NT2/D1 (cell line): ENCODE measurements at places on chromosomes 2 and 18.
A peak's percentile ranks its signal among the peaks of the same experiment; 100 is the strongest.

DNA sequence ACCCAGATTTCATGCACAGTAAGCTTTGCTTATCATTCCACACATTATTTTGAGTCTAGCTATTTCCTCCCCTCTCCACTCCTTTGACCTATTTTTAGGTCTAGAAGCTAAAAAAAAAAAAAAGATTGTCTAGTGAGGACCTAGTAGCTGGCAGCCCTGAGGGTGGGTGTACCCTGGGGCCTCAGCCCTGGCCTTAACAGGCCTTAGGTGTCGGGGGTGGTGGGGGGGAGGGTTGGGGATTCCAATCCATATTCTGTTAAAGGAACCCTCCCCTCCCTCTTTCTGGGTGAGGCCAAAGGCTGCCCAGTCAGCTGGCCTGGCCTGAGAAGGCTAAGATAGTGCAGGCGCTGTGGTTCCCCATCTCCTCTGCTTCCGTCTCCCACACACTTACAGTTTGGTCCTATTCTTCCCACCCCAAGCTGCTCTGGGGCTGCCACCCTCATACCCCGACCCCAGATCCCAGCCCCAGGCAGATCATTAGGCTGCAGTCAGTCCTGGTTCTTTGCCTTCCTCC is 65.5 kb upstream of the HK2 start:
- no peak for DNase-seq

- no peak for DNase-seq
These were observed 3.2 kb downstream of the DNAJB2 start for GRCh38 chr2:219282375-219282774.

DNA sequence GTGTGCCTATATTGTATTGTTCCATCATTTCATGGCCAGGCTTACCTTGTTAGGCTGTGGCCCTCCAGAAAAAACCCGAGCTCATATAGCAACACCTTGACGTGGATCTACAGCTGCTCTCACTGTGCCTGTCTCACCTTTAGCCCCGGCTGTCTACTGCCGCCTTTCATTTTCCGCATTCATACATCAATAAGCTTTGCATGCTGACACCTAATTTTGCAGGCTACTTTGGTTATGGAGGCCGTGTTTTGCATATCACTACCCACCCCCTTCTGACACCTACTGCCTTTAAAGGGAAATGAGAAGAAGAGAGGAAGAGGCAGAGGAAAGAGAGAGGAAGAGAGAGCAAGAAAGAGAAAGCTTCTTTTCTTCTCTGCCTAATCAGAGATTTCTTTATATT is 702.9 kb downstream of the BCL11A start:
- no peak for DNase-seq

DNA sequence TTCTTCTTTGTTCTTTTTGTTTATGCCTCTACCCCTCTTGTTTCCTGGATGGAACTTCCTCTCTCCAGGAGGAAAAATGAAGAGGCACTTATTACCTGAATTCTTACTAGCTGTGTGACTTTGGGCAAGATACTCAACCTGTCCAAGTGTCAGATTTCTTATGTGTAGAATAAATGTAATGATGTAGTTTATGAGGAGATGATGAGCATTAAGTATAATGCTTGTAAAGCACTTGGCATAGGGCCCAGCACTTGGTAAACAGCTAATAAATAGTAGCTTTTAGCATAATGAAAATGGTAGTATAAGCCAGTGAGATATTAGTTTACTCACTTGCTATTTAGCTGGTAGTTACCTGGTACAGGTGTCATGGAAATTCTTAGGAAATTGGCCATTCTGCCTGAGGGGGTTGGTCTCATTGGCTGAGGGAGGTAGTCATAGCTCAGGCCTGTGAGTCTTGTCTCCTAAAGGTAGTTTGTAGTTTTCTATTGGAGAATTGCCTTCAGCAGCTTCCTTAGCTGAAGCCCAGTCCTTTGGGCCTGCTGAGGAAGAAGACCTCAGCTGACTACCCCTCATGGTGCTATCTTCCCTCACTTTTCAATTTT is 133.4 kb upstream of the NABP1 start:
- no peak for DNase-seq

DNA sequence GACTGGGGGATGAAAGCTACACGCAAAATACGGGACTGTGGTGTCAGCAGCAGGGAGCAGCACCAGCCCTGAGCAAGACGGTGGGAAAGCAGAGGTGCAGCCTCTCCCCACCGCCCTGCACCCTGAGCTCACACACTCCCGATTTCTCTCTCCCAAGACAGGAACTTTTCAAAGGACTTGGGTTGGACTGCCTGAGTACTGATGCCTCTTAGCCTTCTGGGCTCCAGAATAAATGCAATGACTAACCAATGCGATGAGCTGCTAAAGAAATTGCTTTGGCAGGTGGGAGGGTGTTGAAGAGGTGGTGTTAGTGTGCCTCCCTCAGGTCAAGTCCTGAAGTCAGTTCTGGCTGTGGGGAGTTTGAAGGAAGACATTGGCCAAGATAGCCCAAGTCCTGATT is 9.6 kb downstream of the TRIM54 start:
- no peak for DNase-seq

DNA sequence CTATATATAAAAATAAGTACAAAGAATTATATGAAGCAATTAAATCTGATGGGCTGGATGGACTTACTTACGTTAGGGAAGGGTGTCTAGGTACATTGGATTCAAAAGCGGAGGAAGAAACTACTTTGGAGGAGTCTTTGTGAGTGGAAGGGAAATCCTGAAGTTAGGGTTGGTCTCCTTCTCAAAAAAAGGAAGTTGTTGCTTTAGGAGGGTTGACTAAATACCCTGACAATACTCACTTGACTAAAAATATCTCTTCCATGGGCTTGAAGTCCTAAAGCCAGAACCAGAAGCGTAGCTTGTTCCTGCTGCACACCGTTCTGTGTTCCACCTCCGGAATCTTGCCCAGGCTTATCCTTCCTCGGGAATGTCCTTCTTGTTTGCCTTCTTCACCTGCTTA is 143.3 kb upstream of the ZEB2 start:
- DNase-seq = no peak

DNA sequence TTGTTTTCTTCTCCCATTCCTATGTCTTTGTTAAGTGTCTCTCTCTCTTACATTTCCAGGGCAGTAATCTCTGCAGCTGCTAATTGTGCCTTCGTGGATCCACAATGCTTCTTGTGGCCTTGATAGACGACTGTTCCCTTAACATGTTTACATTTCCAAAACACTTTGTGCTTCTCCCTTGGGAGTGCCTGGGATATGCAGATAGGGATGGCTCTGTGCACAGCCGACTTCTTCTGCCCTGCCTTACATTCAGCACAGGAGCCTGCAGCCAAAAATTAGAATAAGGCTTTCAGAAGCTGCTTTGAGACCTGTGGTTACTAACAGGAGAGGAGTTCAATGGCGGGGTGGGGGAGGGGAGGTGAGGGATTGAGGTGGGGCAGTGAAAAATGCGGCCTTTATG is 328.9 kb downstream of the TDRD15 start:
- DNase-seq = peak; percentile 32

- DNase-seq = no peak
These were observed 4.2 kb downstream of the RNASEH1 start for GRCh38 chr2:3553946-3554345.

GRCh38 chr2:42953216-42953615 is 160.8 kb upstream of the HAAO start:
- DNase-seq = no peak

- DNase-seq = no peak
These were observed 53.9 kb upstream of the SEC11C start for GRCh38 chr18:59085797-59086196.

DNA sequence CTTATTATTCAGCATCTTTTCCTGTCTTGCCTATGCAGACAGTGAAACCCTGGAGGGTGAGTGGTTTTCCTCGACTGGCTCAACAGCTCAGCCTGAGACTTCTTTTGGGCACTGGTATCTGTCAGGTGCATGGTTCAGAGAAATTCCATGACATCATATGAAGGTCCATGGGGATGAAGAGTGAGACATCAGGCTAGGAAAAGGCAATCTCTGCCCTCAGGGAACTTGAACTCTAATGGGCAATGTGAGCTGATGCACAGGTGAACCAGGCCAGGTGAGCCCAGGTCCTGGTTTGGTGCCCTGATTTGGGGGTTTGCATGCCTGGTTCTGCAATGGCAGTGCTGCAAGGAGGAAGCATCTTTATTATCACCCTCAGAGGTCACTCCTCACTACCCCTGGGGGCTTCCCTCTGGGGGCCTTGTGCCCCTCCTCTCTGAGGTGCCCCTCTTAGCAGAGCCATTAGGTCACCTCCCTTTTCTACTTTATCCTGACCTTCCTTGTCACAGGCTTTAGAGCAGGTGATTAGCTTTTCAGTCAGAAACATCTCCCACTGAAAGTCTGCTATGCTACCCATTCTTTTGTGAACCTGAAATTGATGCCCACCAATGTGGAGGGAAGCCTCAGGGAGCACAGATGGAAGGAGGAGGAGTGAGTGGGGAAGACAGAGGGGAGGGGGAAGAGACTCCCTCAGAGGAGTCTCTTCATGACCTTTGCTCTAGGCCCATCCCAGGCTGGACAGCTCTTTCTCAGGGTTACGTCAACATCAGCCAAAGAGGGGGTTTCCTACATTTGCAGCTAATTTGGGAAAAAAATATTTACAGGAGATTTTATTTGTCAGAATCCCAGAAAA is 47.3 kb downstream of the MERTK start:
- DNase-seq = no peak

DNA sequence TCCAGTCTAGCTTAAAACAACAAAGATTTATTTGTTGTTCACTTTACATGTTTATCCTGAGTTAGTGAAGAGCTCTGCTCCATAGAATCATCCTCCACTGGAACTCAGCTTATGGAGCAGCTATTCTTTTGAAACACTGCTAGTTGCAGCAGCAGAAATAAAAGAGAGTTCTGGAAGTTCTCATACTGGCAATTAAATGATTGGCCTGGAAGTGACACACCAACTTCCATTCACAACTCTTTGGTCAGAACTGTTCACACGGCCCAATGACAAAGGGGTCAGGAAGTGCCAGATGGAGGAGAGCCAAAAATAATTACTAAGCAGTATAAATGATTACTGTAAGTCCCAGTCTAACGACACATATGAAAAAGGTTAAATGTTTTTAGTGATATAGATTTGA is 39.1 kb downstream of the FBXO11 start:
- no peak for DNase-seq

GRCh38 chr18:48602759-48603390 is 64.0 kb downstream of the CTIF start:
- no peak for DNase-seq

DNA sequence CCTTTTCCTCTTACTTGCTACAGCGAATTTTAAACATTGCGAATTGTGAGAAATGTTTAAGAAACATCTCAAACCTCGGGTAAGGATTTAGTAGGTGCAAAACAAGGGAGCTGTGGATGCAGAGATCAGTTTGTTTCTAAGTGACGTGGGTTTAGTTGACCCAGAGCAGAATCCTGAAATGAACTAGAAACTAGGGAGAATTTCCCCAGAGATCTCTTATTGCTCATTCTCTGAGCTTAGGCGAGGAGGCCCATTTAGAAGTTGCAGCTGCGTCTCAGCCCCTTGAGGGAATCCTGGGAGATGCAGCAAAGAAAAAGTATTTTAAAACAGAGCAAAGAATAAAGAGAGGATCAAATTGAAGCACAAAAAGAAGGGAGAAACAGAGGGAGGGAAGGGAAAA is 29.3 kb downstream of the FAM124B start:
- no peak for DNase-seq

- no peak for DNase-seq
These were observed 14.8 kb downstream of the SLC16A14 start for GRCh38 chr2:230053753-230054478.

DNA sequence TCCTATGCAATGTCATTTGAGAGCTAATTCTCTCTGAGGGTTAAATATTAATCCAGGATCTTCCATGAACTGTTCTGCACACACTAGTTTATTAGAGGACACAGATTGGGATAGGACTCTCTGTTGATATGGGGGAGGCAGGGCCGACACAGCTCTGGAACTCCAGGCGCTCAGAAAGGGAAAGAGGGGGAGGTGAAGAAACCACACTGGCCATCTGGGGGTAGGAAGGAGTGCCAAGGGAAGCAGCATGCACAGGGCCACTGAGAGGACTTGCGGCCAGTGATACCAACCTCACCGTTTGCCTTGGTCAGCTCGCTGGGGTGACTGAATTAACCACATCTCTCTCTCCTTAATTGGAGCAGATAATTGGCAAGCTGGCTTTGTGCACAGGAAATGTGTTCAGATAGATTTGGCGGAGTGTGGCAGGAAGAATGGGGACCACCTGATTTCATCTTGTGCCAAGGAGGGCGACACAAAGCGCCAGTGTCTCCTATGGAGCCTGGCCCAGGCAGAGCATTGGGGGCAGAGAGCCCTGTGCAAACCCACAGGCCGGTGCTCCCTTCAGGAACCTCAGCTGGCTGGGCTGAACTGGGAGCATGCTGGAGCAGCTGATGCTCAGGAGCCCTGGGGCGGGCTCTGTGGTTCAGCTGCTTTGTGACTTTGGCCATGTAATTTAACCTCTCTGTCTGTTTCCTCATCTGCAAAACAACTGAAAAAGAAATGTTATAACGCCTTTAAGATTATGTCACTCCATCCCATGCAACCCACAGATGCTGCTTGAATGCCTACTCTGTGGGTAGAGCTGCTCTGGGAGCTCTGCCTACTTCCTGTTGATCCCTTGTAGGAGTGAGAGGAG is 114.7 kb upstream of the STON1 start:
- DNase-seq = peak; percentile 11

DNA sequence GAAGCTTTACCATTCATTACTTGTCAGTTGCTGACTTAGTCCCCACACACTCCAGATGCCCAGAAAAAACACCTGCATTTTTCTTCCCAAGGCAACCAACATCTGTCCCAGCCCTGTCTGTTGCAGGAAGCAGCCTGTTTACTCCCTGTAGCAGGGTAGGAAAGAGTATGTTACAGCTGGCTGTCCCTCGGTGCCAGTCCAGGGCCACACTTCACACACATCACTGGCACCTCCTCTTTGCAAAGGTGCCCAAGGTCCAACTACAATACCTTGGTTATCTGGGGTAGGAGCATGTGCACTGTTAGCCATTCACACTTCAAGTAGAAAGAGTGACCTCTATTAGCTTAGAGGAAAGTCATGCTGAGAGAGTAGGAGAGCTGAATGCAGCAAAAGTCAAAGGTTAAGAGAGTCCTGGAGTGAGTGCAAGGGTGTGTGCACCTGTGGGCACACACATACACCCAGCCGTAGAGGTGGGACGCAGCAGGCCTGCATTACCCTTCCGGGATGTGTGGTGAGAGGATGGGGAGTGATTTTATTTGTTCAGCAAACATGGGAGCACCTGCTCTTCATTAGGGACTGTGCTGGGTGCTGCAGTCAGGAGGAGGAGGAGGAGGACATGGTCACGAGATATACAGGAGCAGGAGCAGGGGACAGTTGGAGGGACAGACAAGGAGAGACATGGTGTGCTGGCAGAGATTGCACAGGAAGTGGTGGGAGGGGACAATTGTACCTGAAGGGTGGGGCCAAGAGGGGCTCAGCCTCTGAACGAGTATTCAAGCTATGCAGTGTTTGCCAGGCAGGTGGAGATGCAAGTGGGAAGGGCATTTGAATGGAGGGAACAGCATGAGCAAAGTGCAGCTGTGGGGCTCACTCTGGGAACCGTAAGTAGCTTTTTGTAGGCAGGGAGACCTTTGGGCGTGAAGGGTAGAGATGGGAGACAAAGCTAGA is 69.8 kb downstream of the TSN start:
- no peak for DNase-seq

- DNase-seq = no peak
These were observed 152.5 kb downstream of the NRXN1 start for GRCh38 chr2:50879457-50879856.

GRCh38 chr2:106158871-106159270 is 35.2 kb downstream of the UXS1 start:
- no peak for DNase-seq

- no peak for DNase-seq
These were observed 29.8 kb downstream of the GPR39 start for GRCh38 chr2:132446444-132446843.
